ENCODE measurements at places on chromosomes 2 and 18. TPM values are rescaled to one million over a fixed set of nuclear protein-coding genes. Genes with fewer than 3 reads are reported as not detected.

POTEC gene
- total RNA-seq, result not detected

NGEF gene
- total RNA-seq, result 51.1 TPM

CDKL4 gene
- 1.4 TPM for total RNA-seq

DNA sequence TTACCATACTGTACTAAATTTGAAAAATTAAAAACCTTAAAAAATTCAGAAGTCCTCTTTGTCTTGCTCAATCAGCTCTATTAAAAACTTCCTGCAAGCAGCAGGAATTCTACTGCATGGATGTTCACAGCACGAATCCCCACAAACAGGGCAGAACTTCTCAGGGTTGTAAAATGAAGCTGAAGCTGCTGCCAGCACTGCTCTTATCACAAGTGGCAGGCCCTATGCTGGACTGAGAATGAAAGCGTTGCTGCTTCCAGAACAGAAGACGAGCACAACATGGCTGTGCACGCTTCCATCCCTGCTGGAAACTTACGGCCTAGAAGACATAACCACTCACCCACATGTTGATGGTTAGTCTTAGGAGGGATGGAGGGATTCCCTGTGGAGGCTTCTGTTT, 134.0 kb downstream of the RAB3GAP1 start:
- H3K27me3 ChIP-seq, result no peaks in the 10 kb centered on the region
- no peak overlapping the region for H3K4me3 ChIP-seq
- no peaks in the 10 kb centered on the region for H3K4me1 ChIP-seq
- no peak for DNase-seq
- no peak overlapping the region for H3K27ac ChIP-seq

- no peaks in the 10 kb centered on the region for H3K4me1 ChIP-seq
- no peak for DNase-seq
- H3K27ac ChIP-seq, result no peak overlapping the region
- no peak overlapping the region for H3K4me3 ChIP-seq
These were observed 36.7 kb upstream of the SPAG16 start for GRCh38 chr2:213247566-213247965.

DNA sequence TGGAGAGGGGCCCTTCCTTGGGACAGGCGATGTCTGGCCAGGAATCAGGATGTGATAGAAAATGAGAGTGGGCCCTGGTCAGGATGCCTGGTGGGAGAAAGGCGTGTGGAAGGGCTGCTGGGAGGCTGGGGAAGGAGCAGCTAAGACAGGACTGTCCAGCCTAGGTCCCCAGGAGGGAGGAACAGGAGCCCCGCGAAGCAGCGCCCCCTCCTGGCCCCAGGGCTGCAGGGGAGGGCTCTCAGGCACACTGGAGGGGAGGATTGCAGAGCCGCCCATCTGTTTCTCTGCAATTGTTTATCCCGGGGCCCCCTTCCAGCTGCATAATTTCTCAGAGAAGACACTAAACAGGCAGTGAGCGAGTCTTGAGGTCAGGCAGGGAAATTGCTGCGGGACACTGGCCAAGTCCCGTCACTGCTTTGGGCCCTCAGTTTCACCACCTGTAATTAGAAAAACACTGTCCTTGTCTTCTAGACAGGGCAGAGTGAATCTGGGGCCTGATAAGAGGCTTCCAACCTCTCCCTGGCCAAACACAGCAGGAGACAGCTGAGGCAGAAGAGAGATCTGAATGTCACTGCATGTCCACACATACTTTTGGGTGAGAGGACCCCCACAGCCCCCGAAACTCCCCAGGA, 3.9 kb upstream of the NPPC start:
- H3K4me1 ChIP-seq, result peaks cover 19% of the 10 kb centered on the region
- H3K4me3 ChIP-seq, result no peak overlapping the region
- peaks cover 26% of the 10 kb centered on the region for H3K27me3 ChIP-seq
- no peak for DNase-seq
- no peak overlapping the region for H3K27ac ChIP-seq

GRCh38 chr2:131369954-131370353, 6.0 kb upstream of the RAB6D start:
- H3K4me3 ChIP-seq, result no peak overlapping the region
- H3K4me1 ChIP-seq, result no peaks in the 10 kb centered on the region
- H3K36me3 ChIP-seq, result no peaks in the 10 kb centered on the region
- H3K27me3 ChIP-seq, result peaks cover 4% of the 10 kb centered on the region
- no peak overlapping the region for H3K27ac ChIP-seq

DNA sequence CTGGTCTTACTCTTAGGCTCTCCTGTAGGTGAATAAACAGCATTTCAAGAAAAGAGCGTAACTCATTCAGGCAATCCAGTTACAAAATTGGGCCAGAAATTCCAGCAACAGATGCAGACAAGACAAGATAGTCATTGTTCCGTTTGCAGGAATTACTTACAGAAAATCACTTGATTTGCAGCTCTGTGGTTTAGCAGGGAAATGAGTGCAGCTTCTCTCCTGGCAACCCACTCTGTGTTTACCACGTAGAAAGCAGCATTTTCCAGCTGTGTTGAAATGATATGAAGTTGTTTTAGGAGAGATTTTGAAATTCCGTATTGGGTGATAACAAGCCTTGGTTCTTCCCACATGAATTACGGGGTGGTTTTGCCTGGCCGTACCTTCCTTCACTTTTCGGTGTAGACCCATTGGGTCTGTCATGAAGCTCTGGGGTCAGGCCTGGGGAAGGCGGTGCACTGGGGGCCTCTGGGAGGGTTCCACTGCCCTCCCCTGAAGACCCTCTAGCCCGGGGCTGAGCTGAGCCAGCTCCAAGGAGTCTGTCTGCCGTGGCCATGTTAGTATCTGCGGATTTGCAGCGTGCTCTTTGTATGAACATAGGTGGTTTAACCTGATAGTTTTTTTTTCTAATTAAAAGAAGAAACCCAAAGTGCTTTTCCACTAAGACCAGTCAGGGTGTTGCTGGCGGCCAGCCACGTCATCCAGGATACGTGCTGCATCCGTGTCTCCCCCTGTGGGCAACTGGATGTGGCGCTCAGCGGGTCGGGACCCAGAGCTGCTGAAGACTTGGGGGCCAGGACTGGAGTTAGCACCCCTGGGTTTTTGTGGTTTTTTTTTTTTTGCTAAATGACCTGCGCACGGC, 58.9 kb upstream of the KCNG2 start:
- no peak overlapping the region for H3K27ac ChIP-seq
- H3K27me3 ChIP-seq, result no peaks in the 10 kb centered on the region
- no peak overlapping the region for H3K4me3 ChIP-seq
- H3K4me1 ChIP-seq, result no peaks in the 10 kb centered on the region
- H3K36me3 ChIP-seq, result peaks cover 13% of the 10 kb centered on the region

- H3K36me3 ChIP-seq, result no peaks in the 10 kb centered on the region
- no peak overlapping the region for H3K4me3 ChIP-seq
- H3K4me1 ChIP-seq, result no peaks in the 10 kb centered on the region
- H3K27me3 ChIP-seq, result no peaks in the 10 kb centered on the region
- H3K27ac ChIP-seq, result no peak overlapping the region
- DNase-seq, result no peak
These were observed 128.3 kb downstream of the LRRC30 start for GRCh38 chr18:7358989-7359726.
